Activated T-cell treated with anti-CD3 and anti-CD28 coated beads for 24 hours (primary cell): ENCODE measurements at places on chromosomes 4 and X.

DNA sequence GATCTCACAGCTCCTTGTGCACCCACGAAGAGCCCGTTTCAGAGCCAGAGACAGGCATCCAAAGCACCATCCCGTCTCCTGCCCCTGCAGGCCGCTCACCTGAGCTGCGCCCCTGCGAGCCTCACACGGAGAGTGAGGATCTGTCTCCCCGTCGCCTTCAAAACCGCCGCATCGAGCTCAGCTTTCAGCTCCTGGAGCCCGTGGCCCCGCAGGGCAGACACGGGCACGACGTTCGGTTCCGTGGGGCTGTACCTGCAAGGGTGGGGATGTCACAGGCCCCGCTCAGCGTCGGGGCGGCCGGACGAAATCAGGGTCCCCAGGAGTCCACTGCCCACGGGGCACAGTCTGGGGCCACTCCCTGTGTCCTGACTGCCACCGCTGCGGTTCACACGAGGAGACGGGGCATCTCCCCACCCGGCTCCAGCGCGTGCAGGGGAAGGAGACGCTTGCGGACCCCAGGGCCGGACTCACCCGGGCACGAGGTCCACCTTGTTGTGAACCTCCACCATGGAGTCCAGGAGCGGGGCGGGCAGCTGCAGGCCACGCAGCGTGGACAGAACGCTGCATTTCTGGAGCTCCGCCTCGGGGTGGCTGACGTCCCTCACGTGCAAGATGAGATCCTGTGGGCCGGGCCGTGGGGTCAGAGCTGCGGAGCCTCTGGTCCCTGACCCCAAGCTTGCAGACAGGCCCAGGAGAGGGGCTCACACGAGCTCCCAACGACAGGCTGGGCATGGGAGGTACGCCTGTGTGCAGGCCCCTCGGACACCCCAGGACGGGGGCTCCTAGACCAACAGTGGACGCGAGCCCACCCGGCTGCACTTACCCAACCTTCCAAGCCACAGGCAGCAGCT lies 11.1 kb downstream of the GTPBP6 start:
- DNase-seq, result no peak

GRCh38 chr4:26345565-26345938 lies 24.7 kb downstream of the RBPJ start:
- no peak for DNase-seq

- no peak for DNase-seq
Observed at GRCh38 chr4:7272404-7272803, 80.1 kb downstream of the SORCS2 start.

GRCh38 chr4:3188118-3188517 lies 60.8 kb upstream of the MSANTD1 start:
- no peak for DNase-seq

- DNase-seq, result no peak
Observed at GRCh38 chr4:181261279-181261678, 981.9 kb upstream of the TENM3 start.

DNA sequence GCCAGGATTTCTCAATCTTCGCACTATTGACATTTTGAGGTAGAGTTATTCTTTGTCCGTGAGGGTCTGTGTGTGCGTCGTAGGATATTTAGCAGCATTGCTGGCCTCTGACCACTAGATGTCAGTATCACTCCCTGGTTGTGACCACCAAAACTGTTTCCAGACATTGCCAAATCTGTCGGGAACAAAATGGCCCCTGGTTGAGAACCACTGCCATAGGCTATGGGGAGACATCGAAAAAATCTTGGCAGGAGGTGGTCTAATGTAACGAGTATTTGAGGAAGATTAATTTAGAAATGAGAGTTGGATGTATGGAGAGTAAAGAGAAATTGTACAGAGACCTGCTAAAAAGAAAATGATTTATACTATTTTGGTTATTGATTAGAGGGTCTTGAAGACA lies 108.4 kb downstream of the DOCK11 start:
- peak; percentile 1 for DNase-seq
